COLO829 (cell line): ENCODE measurements at places on chromosomes 2 and 18.

DNA sequence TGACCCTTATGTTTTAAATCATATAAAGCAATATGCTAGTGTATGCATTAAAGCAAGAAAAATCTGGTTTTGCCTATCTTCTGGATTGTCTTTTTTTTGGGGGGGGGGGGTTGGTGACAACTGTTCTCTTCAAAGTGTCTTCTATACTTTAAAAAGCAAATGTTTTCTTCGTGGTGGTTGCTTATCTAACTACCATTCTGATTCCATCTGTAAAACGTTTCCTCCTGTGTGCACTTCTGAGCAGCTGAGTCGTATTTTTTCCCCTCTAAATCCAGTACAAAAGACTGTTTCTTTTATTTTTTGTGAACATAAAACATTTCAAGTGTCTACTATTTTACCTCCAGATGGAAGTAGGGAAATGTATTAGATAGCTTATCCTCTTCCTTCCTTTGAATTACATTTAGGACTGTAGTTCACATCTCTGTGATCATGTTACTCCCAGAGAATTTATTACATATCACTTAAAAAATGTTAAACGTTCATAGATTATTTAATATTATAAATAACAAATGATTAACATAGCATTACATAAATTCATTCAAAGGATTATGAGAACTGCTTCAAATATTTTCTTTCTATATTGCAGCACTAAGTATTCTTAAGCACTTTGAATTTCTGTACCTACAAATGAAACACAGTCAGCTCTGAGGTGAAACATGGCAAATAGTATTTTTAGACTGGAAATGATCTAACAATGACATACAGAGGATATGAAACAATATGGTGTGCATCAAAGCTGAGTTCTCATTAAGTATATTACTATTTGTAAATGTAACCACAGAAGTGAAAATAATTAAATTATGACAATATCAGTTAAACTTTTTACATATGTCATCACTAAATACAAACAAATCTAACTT lies 56.4 kb downstream of the SCN3A start:
- no peak for DNase-seq

- DNase-seq, result no peak
Measured at GRCh38 chr2:42495611-42496010, 1.8 kb upstream of the KCNG3 start.

GRCh38 chr2:13583609-13584008 lies 866.9 kb downstream of the TRIB2 start:
- no peak for DNase-seq

DNA sequence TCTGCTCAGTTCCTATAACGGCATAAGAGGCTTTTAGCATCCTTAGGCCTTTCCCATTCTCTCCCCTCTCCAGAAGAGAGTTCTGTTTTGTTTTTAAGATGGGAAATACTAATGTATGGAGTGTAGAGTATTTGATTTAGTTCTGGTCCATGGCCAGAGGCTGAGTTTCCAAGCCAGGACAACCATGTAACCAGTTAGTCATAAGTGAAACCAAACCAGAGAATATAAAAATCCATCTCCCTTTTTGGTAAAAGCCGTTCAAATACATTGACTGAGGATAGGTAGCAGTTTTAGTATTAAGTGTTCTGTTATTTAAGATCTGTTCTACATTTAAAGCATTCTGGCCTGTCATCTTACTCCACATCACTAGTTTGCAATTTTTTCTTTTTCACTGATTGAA lies 3.1 kb downstream of the PSMD1 start:
- no peak for DNase-seq

- no peak for DNase-seq
Measured at GRCh38 chr2:101277111-101277510, 24.4 kb downstream of the CNOT11 start.
